ENCODE measurements at places on chromosomes 7 and 10.

- no peak for DNase-seq
These were observed 28.3 kb upstream of the FRMD4A start for GRCh38 chr10:14358886-14359573.

DNA sequence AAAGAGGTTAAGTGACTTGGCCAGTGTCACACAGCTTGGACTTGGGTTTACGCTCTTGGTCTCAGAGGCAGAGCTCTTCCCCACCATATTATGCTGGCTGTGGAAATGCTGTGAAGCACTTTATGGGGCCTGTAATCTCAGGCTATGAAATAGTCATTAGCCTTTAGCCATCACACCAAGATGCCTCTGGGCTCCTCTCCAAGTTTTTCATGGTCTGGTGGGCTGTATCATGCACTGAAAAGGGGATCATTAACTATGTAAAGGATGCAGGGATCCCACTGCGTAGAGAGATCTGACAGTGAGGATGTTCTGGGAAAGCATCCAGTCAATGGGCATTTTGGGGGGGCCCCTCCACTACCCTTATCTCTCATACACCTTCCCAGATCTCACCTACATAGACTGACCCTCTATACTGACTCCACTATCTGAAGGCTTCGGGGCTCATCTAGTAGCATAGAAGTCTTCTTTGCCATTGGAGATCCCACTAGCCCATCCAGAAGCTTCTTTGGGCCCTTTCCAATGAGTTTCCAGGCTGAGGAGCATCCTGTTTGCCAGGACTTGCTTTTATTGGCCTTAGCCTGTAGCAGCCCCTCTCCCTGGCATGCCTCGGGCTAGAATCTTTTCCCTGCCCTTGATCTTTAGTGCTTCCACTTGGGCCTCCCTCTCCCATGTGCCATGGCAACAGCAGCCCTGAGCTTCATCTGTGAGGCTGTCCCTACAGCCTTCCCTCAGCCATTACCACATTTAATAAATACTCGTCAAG lies 19.6 kb downstream of the FRMPD2 start:
- DNase-seq = no peak

- peak; percentile 49 for DNase-seq
These were observed 24.0 kb upstream of the ZC3HAV1 start for GRCh38 chr7:139133335-139134139.

GRCh38 chr7:113835367-113835766 lies 83.4 kb downstream of the PPP1R3A start:
- no peak for DNase-seq

- DNase-seq = no peak
These were observed 196.0 kb upstream of the FZD1 start for GRCh38 chr7:91068136-91068795.

DNA sequence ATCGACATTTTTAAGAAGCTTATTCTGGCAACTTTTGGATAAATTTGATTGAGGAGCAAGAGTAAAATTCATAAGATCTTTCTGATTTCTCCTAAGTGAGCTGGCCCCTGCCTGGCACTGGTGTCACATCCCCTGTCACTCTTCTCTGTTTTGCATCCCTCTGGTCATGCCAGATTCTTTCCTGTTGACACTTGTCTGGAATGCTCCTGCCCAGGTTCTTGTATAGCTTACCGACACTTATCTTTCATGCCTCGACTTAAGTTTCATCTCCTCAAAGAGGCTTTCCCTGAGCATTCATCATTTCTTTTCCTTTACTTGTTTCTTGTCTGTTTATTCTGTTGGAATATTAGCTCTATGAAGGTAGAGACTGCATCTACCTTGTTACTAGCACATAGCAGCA lies 22.2 kb upstream of the AASS start:
- no peak for DNase-seq

- no peak for DNase-seq
These were observed 460.5 kb downstream of the RPS24 start for GRCh38 chr10:78494179-78494578.

GRCh38 chr10:121624836-121625486 lies 26.7 kb upstream of the FGFR2 start:
- DNase-seq = no peak

DNA sequence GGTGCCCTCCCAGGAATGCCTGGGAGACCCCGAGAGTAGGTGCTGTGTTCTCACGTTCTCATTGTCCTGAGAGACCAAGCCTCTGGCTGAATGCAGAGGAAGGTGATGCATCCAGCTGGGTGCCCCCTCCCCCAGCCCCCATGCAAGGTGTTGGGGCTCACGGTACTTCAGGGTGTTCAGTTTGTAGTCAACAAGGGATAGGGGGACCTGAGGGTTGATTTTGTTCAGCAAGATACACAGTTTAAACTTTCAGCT lies 60.4 kb upstream of the DUSP5 start:
- no peak for DNase-seq

GRCh38 chr10:125060826-125061556 lies 99.4 kb downstream of the CTBP2 start:
- no peak for DNase-seq

GRCh38 chr10:93288679-93289634 lies 193.2 kb downstream of the MYOF start:
- no peak for DNase-seq

GRCh38 chr7:44078521-44078920 lies 3.8 kb downstream of the POLM start:
- DNase-seq = no peak

- peak; percentile 38 for DNase-seq
These were observed 29.8 kb upstream of the VCL start for GRCh38 chr10:73968098-73968521.

DNA sequence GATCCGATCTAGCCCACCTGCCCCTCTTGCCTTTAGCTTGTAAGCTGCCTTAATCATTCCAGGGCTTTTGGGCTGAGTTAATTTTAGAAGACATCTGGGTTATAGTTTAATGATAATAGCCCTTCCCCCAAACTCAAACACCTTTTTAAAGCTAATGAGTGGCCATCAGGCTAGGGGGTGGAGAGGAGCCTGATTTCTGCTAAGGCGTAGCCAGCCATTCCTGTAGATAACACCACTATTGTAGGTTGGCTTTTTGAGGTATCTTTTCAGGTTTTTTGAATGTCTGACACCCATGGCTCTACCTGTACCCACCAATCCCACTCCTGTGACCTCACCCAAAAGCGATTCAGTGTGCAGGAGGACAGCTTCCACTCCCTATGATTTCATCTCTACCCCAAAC lies 7.6 kb upstream of the SYPL1 start:
- DNase-seq = no peak

GRCh38 chr7:96084881-96085553 lies 236.9 kb downstream of the SLC25A13 start:
- DNase-seq = no peak

DNA sequence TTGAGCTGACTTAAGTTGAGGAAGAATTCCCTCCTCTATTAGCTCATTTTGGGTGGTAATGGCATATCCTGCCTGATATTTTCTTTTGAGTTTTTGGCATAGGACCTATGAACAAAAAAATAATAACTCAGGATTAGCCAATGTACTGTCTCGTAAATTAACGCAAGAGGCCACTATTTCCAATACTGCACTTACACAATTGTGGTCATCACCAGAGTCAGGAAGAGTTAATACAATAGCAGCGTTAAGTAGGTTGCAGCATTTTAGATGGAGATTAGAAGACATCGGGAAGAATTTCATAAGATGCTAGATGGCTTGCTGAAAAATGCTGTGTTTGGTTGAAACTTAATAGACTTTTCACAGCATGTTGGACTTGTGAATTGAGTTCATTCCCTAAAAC lies 36.4 kb downstream of the ANTXRL start:
- no peak for DNase-seq

GRCh38 chr10:123974406-123974805 lies 82.8 kb upstream of the CPXM2 start:
- DNase-seq = no peak

DNA sequence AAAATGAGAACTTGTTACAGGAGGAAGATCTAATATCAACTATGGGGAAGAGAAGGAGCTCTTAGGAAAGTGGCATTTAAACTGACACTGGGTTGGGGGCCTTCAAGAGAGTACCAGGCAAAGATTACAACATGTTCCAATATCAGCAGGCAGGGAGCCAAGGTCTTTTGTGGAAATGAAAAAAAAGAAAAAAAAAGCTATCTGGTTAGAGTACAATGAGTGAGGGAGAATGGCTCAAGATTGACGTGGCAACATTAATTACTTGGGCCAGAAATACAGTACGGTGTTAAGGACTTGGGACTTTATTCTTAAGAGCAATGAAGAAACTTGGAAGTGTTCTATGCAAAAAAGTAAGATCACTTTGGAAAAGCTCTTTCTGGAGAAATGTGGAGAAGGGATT lies 132.3 kb upstream of the CDK1 start:
- DNase-seq = no peak

DNA sequence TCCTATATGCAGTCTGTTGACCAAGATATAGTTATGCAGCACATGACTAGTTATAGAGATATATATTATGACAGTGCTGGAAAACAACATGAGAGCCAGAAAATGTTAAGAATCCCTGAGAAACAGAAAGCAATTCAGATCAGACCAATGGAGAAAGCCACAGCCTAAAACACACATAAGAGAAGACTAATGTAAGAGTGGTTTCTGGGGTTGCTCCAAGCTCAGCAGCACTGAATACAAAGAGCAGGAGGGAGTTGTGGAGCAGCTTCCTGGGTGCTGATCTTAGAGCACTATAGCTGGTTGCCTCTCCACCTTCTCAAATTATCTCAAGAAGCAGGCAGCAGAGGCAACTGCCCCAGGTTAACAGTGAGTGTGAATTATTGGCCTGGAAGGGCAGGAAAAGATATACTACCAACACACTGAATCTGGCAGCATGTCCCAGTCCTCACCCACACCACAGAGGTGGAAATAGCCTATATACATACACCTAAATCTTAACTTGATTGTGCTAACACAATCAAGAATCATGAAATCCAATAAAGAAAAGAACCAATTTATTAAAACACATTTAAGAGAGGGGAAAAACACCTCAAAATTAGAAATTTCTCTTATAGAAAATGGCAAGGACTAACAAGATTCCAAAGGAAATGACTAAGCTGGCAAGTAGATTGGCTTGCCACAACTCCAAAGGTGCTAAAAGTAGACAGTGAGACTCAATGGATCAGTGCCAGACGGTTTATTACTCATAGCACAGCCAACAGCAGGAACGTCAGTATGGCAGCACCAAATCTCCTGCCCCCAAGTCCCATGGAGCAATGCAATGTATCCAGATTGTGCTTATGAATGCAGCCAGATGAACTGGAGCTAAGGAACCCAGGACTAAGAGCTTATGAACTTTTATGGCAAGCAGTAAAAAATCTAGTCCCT lies 5.1 kb downstream of the PTTG1IP2 start:
- no peak for DNase-seq

GRCh38 chr7:108079648-108080591 lies 50.2 kb downstream of the LAMB4 start:
- DNase-seq = no peak

- DNase-seq = no peak
These were observed 5.4 kb upstream of the SUV39H2 start for GRCh38 chr10:14873090-14873760.

DNA sequence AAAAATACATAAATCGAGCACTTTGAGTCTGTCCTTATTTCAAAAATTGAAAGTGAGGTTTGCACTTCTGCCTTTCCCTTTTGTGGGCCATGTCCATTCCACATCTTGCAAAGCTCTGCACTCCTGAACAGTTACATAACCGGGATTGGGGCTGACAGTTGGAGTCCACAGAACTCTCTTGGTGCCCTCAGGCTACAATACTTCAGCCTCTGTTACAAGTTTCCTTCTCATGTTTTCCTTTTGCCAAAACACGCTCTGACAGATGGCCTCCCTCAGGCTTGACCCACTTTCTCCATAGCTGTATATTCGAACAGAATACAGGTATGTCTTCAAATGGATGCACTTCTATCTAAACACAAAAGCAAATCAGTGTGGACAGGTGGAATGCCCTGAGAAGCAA lies 335.9 kb downstream of the WDR37 start:
- no peak for DNase-seq

- DNase-seq = no peak
These were observed 131.0 kb upstream of the PALS2 start for GRCh38 chr7:24442170-24442777.

DNA sequence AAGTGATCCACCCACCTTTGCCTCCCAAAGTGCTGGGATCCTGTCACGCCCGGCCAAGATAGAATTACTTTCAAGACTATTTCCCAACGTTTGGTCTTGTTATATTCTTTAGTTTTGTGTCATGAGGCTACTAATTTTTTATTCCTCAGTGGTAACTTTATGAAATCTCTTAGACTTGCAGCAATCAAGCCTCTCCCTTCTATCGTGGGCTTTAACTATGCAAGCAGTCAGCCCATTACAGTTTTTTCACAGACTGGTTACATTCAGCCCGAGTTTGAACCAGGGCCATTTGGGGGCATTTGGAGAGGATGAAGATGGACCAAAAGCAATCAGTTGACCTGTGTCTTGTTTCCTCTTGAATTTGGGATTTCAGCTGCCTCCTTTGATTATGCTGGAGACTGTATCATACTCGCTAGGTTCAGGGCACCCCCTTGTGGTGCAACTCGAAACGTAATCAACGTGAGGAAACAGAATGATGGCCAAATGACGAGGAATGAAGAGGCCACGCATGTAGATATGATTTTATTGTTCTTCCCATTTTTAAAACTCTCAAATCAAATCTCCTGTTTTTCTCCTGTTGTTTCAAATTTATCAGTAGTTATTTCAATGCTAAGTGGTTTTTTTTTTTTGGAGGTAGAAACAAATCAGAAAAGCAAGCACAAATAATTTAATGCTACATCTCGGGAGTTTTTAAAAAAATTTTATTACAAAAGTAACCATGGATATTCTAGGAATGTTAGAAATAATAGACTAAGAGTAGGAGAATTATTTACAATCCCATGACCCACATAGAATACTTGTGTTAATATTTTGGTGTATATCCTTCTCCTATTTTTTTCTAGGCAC lies 151.6 kb downstream of the KIAA1217 start:
- DNase-seq = no peak

DNA sequence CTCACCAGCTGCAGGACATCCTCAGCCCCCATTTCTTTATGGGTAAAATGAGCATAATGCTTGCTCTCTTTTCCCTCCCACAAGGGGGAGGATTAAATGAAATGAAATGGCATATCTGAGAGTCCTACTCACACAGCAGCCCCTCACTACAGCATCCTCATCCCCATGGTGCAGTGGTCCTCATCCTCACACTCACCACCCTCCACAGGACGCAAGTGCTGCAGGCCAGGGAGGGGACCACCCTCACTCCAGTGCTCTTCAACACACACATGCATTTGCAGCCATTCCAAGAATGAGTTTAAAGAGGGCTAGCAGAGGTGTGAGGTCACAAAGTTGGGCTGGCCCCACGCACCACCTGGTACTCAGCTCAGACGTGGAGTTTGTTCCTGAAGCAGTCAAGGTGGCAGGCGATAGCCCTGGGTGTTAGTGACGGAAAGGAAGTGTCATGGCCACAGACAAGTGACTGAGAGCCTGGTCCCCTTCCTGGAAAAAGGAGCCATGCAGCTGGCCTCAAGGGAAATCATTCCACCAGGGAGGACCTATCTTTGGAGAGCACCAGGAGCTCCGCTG lies 234.0 kb downstream of the TNS3 start:
- no peak for DNase-seq
